OCI-LY7 (cell line): ENCODE measurements at places on chromosomes 1 and 21. TPM values are rescaled to one million over a fixed set of nuclear protein-coding genes. Genes with fewer than 3 reads are reported as not detected.

Gene TSTD1
- total RNA-seq: 73.4 and 89.2 TPM in 2 replicates

Gene INSRR
- not detected in 2 replicates for total RNA-seq

DNA sequence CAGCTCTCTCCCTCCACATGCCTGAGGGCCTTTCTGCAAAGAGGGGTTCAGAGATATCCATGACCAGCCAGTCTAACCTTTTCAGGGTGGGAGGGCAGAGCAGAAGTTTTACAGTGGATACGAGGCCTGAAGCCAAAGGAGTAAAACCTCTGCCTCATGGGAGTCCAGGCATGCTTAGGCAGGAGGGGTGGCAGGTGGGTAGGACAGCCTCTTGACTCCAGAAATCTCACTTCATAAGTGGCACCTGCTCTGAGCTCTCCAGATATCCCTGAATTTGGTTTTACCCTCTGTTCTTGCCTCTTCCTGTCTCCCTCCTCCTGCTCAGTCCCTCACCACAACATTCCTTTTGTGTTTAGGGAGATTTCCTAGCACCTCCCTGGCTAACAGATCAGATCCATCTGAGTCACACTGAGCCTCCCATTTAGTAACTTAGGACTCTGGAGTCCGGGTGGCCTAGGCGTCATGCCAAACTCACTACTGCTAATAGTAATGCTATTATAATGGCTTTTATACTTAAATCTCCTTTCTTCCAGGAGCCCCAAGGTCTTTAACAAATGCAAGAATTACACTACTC lies 201.0 kb downstream of the HS2ST1 start:
- no peak for DNase-seq

- no peak for DNase-seq
These were observed 18.0 kb downstream of the FRRS1 start for GRCh38 chr1:99748419-99748818.

GRCh38 chr1:183550915-183551314 lies 39.3 kb downstream of the NCF2 start:
- DNase-seq: no peak

GRCh38 chr1:1230656-1231399 lies 973 bp downstream of the SDF4 start:
- no peak for DNase-seq
